ENCODE measurements at places on chromosomes 5 and 9.

- DNase-seq: no peak
Measured at GRCh38 chr5:31823472-31823871, 184.5 kb downstream of the PDZD2 start.

DNA sequence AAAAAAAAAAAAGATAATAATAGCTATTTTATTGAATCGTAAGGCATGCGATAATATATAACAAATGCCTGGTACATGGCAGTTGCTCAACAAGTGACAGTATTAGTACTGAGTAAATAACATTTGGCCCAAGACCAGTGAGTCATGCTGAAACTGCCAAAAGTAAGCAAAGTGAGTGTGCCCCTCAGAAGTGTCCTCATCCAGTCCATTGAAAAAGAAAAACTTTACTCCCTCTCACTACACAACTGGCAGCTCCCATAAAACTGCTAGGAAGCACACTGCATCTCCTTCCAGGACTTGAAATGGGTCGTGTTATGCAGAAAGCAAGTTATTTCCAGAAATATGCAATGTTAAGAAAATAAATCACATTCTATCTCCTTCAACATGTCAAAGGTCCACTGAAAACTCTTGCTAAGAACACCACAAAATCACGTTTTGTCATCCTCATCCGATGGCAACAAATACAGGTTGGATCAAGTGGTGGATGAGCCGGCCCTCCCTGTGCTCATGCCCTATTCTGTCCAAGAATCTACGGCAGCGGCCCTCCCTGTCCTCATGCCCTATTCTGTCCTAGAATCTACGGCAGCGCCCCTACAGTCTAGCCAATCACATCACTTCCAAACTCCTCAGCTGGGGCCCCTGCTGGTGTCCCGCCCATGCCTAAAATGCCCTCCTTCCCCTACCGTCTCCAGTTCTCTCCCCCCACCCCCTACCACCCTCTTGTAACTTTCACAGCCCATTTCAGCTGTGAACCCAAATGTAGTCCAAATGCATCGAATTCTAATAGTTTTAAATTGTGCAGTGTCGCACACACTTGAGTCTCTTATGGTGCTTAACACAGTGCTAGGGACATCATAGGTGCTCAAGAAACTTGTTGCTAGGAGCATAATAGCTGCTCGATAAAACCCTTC, 12.5 kb downstream of the PTCH1 start:
- DNase-seq: no peak

- DNase-seq: no peak
Measured at GRCh38 chr5:154301726-154302125, 111.2 kb downstream of the GALNT10 start.

DNA sequence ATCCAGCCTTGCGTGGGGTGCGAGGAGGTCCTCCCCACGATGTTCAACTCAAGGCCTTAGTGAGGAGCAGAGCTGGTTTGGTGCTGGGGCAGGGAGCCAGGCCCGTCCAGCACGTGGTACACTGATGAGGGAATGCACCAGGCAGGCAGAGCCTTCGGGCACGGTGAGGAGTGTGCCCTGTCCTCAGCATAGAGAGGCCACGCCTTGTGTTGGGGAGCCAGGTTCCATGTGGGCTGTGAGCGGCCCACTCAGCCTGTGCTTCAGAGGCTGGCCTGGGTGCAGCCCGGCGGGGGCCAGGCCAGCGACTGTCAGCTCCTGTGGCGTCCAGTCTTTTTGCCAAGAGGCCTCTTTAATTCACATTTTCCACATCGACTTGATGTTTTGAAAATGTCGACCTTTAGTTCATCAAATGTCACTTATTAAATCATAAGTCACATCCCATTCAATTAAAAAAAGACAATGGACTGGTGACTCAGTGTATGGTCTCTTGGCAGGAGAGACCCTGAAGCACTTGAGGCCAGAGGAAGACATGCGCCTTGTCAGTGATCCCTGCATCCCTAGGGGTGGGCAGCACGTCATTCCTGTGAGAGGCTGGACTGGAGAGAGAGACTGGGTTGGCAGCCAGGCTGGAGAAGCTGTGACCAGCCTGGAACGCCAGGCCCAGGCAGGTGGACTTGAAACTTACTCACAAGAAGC, 21.7 kb downstream of the ERGIC1 start:
- DNase-seq: no peak

DNA sequence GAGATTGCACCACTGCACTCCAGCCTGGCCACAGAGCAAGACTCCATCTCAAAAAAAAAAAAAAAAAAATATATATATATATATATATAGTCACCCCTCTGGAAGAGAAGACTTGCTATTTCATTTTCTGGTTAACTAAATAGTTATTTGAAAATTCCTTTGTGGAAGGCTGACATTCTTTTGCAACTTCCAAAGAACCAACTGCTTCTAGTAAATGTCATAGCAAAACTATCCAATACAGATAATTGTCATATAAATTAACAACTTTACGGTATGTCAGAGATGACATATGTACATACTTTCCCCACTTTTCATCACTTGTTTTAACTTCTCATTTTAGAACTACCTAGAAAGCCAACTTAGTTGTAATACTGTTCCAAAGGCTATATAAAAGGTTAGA, 50.9 kb downstream of the PRUNE2 start:
- no peak for DNase-seq

GRCh38 chr5:151023047-151023615, 2.7 kb downstream of the GPX3 start:
- no peak for DNase-seq

GRCh38 chr9:105401651-105402050, 46.2 kb upstream of the FSD1L start:
- no peak for DNase-seq

DNA sequence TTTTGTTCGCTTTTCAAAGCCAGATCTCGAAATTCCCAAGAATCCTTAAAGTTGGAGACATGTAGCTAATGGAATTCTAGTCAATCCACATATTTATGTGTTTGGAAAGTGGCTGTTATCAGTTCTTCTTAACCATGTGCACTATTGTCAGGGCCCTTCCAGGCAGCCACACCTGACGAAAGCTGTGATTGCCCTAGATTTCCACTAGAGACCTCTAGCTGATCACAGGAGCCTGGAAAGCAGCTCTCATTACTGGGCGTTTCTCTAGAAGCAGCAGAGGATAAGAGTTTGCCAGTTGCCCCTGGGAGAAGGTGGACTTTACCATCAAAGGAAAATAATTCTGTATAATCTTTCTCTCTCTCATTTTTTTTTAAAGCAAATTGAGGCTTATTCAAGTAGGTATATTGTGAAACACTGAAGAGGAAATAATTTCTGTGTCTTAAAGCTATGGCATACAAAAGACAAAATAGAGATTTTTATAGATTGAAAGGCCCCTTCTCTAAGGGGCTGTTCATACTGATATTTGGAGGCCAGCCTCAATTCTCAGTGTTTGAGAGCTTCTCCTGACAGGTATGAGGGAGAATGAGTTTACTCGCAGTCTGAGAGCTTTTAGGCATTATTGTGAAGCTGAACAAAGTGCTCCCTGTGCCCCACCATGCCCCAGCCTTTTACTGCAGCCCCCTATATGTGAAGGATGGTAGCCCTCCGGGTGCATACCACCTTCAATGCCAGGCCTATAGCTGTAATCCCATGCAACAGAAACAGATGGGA, 405.4 kb upstream of the ACTBL2 start:
- peak; percentile 3 for DNase-seq

- DNase-seq: no peak
Measured at GRCh38 chr9:76206821-76207220, 187.4 kb downstream of the RFK start.

DNA sequence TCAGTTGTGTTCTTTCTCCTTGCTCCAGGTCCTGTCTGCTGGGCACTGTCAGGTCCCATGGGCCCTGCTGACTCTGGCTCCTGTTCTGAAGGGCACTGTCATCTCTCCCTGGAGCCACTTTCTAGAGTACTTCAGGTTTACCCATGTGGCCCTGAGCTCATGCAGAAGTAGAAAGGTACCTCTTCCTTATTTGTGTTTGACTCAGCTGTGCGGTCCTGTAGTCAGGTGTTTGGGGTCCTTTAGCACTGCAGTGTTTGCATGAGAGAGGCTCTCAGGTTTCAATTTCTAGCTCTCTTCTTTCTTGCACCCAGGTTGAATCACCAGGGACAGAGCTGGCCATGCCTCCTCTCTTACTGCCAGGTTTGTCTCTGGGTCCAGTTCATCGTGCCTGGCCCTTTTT, 71.5 kb downstream of the HSPA4 start:
- DNase-seq: no peak

DNA sequence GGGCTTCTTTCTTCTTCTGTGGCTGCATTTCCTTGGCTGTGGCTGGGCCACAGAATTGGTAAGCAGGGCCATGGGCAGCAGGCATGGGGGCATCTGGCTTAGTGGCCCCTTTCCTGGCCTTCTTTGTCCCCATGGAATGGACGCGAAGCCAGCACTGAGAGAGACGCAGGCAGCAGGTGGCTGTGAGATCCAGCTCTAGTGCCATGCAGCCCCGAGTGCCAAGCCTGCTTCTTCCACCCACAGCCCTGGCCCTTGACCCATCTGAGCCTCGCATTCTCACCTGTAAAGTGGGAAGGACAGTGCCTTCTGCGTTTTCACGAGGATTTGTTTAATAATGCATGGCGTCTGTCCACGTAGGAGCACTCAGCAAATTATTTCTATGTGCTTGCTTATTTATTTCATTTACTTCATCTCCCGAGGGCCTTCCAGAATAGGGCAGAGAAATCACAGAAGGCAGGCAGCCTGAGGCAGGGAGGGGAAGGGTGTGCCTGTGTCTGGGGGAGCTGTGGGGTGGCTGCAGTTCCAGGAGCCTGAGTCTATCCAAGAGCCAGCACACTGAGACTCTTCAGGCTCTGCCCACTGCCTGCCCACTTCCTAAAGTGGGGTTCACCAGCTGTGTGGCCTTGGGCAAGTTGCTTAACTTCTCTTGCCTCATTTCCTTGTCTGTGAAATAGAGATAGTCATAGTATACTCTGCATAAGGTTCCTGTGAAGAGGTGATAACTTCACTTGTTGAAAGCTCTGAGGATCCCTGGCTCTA, 55.2 kb downstream of the NTNG2 start:
- no peak for DNase-seq

- DNase-seq: no peak
Measured at GRCh38 chr9:93500571-93501298, 47.4 kb upstream of the FAM120AOS start.

GRCh38 chr5:76947082-76947503, 5.8 kb upstream of the CRHBP start:
- DNase-seq: no peak

DNA sequence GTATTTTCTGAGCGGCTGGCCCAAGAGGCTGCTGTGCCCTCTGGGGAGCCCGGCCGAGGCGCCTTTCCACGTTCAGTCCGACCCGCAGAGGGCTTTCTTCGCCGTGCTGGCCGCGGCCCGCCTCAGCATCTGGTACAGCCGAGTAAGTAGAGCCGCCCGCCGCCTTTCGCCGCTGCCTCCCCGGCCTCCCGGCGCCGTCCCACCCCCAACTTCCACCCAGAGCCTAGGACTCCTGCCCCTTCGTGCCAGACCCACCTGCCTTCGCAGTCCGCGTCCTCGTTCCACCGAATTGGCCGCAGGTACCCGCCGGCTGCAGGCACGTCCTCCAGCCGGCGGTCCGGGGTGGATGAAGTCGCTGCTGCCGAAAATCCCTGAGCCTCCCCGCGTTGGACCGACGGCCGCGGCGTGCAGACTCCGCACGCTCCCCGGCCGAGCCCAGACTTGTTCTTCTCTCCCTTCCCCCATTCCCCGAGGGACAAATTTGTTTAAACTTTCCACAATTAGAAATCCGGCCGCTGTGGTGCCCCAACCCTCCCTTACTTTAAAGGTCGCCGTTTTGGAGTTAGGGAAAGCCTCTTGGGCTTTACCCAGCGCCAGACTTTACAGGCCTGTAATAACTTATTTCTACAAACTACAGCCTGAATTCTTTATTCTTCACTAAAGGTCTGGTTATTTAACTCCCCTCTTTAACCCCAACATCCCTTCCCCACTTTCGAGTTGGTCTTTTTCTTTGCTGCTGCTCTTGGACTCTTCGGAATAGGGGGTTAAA, 589 bp downstream of the RIC1 start:
- DNase-seq: peak; percentile 48

- no peak for DNase-seq
Measured at GRCh38 chr5:178801021-178801420, 58.7 kb upstream of the ZNF354B start.

GRCh38 chr9:4982721-4983482, 2.2 kb upstream of the JAK2 start:
- DNase-seq: no peak

DNA sequence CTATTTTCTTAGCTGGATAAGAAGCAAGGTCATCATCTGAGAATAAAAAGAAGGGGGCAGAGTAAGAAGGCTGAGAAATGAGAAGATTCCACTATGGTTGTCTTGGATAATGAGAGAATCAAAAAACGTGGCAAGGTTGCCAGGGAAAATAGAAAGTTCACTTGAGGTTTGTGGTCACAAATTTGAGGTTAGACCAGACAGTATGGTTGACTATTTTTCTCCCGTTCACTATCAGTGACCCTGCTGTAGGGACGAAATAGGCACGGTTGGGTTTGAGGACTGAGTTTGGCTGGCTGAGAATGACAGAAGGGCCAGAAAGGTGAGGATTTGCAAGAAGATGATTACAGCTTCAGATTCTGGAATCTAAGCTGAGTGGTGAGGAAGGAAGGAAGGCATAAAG, 266.0 kb upstream of the ZNF462 start:
- DNase-seq: no peak

GRCh38 chr9:131728961-131729360, 10.9 kb downstream of the RAPGEF1 start:
- DNase-seq: peak; percentile 67

DNA sequence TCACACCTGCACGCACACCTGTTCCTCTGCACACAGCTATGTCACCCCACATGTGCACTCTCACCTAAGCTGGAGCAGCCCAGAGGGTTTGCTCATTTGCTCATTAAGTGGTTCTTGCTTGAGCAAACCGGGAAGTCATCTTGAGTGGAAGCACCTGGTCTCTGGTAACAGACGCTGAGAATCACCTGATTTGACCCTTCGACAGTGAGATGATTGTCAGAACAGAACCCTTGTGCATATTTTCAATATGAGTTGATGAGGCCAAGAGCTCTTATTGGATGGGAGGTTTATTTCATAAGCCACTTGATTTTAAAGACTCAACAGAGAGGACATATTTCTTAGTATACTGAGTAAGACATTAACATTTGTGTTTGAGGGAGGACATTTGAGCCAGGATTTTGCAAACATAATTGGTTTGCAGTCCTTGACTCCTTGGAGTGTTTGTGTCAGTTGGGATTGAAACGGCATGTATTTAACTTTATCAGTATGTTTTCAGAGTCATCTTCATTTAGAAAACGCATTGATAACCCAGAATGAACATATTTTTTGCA, 22.1 kb upstream of the LPCAT1 start:
- DNase-seq: no peak

DNA sequence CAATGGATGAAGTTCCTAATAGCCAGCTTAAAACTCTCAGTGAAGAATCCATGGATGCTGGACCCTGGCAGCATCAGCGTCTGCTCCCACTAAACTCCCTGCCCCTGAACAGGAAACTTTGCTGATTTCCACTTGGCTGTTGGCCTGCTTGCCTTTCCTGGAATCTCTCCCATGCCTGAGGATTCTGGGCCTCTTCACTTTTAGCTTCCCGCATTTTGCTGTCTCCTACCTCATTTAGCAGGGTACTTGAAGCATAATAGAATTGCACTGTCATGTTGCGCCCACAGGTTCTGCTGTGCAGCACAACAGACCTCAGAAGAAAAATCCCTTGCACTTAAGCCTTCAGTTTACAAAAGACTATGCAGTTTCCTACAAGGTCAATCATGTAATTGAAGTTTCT, 127.6 kb downstream of the DROSHA start:
- DNase-seq: no peak

GRCh38 chr9:127960410-127961154, 20.2 kb downstream of the EEIG1 start:
- DNase-seq: no peak

All from activated CD4-positive, alpha-beta T cell treated with anti-CD3 and anti-CD28 coated beads, Interleukin-2, amount 50 U/mL, for 48 hours (primary cell).